ENCODE measurements at places on chromosomes 4 and X.

- DNase-seq = no peak
Observed at GRCh38 chrX:39767446-39767845, 330.3 kb downstream of the BCOR start.

DNA sequence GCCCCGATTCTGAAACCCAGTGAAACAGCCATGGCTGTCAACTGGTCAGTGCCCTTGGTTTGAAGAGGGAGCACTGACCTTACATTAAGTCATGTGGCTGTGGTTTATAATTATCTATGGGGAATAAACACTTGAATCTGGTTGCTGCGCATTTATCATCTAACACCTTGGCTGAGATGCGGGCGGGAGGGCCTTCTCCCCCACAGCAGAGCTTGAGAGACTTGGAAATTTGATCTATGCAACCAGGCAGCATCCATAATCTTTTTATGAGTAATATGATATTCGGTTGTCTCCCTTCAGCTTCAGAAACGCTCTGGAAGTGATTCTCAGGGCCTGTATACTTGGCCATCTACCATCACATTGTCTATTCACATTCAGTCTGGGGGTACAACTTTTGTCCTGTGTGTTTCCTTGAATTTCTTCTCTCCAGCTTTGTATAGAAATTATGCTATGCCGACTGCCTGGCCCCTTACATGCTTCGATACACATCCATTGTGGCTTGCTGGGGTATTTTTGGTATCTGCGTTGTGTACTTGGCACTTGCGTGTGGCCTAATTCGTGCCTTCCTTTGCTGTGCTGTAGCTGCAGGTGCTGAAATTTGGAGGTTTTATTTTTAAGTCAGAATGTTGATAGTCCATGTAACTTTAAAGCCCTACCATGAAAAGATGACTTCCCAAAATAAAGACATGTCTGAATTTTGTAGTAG is 321.6 kb downstream of the ARHGAP10 start:
- DNase-seq = no peak

DNA sequence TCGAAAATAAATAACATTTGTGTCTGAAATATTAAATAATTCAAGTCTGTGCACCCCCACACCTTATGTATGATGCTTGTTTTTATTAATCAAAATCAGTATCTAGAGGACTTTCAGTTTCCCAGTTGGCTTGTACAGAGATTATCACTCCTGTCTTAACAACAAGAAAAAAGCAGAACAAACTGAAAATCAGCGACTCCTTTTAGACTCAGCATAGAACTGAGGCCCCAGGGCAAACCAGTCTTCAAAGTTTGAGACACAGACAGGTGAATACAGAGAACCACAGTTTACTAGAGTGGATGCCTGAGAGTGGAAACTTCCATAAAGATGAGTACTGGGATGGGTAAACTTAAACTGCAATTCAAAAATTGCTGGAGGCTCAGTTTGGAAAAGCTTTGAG is 142.8 kb upstream of the KLF8 start:
- no peak for DNase-seq

- no peak for DNase-seq
Observed at GRCh38 chr4:1754336-1754735, 33.0 kb downstream of the TACC3 start.

- no peak for DNase-seq
Observed at GRCh38 chr4:18454349-18454748, 432.8 kb upstream of the LCORL start.

- no peak for DNase-seq
Observed at GRCh38 chrX:100072336-100072735, 337.7 kb downstream of the PCDH19 start.

- no peak for DNase-seq
Observed at GRCh38 chr4:76623217-76624045, 188.4 kb downstream of the SHROOM3 start.

DNA sequence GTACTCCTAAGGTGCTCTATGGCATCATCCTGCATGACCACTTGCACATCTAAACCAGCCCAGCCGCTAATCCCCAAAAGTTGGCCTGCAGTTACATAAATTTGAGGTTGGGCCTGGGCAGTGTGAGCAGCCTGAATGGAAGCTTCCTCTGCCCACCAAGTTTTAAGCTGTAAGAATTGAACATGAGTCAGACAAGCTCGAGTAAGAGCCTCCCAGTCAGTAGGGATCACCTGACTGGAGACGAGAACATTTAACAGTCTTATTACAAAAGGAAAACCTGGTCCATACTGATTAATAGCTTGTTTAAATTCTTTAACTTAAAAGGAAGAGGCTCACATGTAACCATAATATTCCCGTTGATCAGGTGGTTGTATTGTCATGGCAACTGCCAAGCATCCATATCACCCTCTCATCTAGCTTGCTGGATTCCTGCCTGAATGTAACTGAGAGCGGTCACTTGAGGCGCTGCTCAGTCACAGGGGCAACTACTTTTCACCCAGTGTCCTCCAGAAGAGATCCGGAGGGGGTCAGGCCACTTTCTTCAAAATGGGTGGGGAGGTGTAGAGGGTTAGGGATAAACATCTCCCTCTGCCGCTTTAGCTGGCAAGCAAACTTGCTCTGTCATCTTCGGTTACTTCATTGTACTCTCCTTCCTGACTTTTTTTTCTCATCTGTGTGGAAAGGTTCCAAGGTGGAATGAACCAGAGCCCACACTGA is 56.6 kb upstream of the WDR1 start:
- DNase-seq = peak; percentile 93

DNA sequence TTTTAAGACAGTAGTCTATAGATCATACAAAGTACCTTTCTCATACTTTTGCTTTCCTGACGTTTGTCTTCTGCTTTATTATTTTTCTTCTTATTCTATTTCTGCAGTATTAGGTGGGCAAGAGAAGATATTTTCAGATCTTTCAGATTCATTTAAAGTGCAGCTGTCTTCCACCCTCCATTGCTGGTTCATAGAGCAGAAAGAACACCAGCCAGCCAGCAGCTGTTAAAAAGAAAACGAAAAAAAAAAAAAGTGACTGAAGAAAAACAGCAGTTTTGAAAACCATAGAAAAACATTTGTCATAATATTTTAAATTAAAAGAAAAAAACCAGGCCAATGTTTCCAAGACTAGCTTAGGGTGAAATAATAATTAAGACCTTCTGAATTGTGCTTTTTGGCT is 42.9 kb downstream of the SMAD1 start:
- DNase-seq = no peak

GRCh38 chr4:101019313-101019712 is 328.0 kb downstream of the PPP3CA start:
- DNase-seq = no peak

GRCh38 chrX:87924619-87925018 is 407.0 kb downstream of the KLHL4 start:
- DNase-seq = no peak

DNA sequence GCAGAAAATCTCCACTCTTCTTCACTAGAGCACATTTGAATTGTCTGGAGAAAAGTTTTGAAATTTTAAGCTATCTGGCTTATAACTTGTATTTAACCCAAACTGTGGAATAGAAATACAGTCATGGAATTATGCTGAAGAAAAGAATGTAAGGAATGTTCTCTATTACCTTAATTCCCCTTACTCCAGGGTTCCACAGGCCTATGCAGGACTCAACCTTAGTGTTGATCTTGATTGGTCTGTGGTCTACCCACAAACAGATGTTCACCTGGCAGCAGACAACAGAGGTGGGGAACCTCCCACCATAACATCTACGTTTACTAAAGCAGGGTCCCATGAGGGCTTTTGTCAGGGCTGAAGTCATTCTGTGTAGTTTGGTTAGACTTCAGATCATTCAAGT is 189.3 kb upstream of the GPRIN3 start:
- DNase-seq = no peak

GRCh38 chr4:14237911-14238310 is 610.4 kb upstream of the BOD1L1 start:
- no peak for DNase-seq

- DNase-seq = no peak
Observed at GRCh38 chrX:1587161-1587560, 4.2 kb upstream of the AKAP17A start.

DNA sequence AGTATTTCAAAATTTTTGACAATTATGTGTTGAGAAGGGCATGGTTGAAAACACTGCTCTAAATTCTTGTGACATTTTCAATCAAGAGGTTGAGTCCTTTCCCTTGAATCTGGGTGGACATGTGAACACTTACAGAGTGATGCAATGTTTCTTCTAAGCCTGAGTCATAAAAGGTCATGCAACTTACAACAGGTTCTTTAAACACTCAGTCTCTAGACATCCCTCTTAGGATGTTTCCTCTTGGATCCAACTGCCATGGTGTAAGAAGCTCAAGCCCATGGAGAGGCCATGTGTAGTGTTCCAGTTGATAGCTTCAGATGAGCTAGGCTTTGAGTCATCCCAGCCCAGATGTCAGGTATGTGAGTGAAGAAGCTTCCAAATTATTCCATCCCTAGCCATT is 232.2 kb upstream of the MAOA start:
- DNase-seq = no peak

GRCh38 chrX:137354851-137355250 is 211.1 kb upstream of the ZIC3 start:
- no peak for DNase-seq

DNA sequence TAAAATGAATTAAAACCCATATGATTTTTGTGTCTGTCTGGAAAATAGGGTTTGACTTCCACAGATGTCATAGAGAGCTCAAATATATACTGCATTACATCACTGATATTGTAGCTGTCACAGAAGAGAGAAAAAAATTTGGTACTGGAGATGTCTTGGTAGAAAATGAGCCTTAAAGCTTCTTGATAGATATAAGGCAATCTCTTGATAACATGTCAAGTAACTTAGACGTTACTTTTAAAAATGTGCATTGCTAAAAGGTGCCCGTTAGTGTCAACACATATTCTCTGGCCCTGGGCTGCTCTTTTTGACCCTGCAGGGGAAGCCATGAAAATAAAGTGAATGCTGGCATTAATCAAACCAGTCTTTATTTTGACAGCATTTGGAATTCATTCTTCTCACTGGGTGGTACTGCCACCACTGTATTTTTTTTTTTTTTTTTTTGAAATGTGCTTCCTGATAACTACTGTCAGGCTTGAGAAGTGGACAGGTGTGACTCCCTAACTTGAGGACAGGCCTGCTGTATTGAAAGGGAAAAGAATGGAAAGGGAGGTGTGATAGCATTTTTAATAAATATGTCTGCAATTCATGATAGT is 53.0 kb upstream of the RAPGEF2 start:
- DNase-seq = no peak

DNA sequence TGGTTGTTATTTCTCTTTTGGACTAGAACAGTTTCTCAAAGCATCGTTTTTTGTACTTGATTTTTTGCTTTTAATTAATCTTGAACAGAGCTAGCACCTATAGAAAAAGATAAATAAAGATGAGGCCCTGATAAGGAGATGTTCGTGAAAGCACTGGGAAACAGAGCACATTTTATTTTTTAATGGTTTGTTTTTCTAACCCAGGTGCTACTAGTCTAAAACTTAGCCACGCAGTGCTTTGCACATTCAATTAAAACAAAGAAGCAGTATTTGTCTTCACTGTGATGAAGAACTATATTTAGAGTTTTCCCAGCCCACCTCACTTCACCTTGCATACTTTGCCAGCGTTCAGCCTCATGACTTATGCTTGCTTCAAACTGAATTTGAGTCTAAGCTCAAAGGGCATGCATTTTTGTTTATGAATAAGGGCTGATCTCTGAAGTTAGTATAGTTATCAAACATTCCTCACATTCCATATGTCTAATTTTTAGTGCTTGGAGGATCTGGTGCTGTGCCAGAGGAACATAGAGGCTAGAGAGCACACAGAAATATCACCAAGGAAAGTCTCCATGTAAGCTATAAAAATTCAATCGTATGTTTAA is 76.7 kb downstream of the WWC2 start:
- DNase-seq = no peak

DNA sequence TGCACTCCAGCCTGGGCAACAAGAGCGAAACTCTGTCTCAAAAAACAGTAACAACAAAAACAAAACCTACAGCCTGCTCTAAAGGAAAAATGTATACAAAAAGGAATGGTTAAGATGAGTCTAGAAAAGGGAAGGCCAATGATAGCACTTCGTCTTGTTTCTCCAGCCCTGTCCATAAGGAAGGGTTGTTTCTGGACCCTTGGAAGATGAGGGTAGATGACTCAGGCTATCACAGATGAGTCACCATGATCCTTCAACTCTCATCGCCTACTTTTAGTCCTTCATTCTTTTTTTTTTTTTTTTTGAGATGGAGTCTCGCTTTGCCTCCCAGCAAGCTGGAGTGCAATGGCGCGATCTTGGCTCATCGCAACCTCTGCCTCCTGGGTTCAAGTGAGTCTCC is 8.8 kb downstream of the PLA2G12A start:
- peak; percentile 34 for DNase-seq

- DNase-seq = no peak
Observed at GRCh38 chr4:150173982-150174398, 95.7 kb downstream of the DCLK2 start.

- no peak for DNase-seq
Observed at GRCh38 chrX:101749436-101749835, 89.8 kb upstream of the ARMCX2 start.

- no peak for DNase-seq
Observed at GRCh38 chr4:8488791-8489369, 48.3 kb downstream of the TRMT44 start.

- DNase-seq = peak; percentile 2
Observed at GRCh38 chr4:167578906-167579305, 344.6 kb upstream of the SPOCK3 start.

GRCh38 chr4:15001869-15002658 is at the start of gene CPEB2:
CPEB2 (plus strand) TSS chr4:15002481; CDS start chr4:15002674, 193 bp downstream.
- peak; percentile 95 for DNase-seq

- no peak for DNase-seq
Observed at GRCh38 chrX:119677654-119677981, 15.3 kb downstream of the SEPTIN6 start.

DNA sequence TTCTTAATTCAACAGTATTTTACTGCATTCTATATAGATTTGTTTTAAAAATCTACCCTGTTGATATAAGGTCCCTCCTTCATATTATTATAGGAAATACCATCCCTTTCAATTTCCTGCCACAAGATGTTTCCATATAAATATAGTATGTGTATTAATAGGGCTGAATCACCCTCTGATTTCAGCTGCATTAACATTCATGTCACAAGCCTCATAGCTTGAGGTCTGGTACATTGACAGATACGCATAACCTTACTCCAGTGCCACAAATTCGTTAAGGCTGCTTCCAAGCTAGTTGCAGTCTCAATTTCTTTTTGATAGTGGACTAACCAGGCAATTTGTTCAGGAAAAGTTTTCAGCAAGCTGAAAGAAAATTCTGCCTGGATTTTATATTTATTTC is 128.4 kb downstream of the KLHL34 start:
- DNase-seq = no peak

GRCh38 chr4:125736057-125736456 is 421.3 kb downstream of the FAT4 start:
- peak; percentile 6 for DNase-seq

DNA sequence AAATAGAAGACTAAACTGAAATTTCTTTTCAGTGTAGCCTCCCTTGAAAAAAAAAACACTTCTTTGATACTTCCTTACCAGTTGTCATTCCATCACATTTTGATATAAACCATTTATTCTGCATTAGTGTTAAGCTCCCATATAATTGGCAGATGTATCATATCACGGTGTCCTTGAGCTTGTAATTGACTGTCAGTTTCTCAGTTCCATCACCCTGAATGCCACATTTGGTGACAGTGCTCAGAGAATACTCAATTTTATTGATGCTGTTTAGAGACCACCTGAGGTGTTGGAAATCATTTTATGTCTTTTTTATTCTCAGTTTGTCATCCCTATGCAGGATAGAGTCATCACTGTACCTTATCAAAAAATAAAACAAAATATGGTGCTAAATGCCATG is 1528.2 kb downstream of the RAPGEF2 start:
- no peak for DNase-seq

Data from erythroblast (primary cell).